ENCODE measurements at places on chromosomes 7 and 10. TPM values are rescaled to one million over a fixed set of nuclear protein-coding genes. Genes with fewer than 3 reads are reported as not detected.

- H3K27me3 ChIP-seq = no peaks in the 10 kb centered on the region
- H3K4me1 ChIP-seq = no peaks in the 10 kb centered on the region
- H3K36me3 ChIP-seq = no peaks in the 10 kb centered on the region
- H3K27ac ChIP-seq = no peak overlapping the region
Observed at GRCh38 chr10:127600479-127600878, 51.4 kb downstream of the NPS start.

- no peaks in the 10 kb centered on the region for H3K4me1 ChIP-seq
- no peak overlapping the region for H3K27ac ChIP-seq
- no peaks in the 10 kb centered on the region for H3K36me3 ChIP-seq
- DNase-seq = no peak
- no peaks in the 10 kb centered on the region for H3K27me3 ChIP-seq
Observed at GRCh38 chr7:91514591-91514990, 250.4 kb downstream of the FZD1 start.

BMPER gene
- 1.0 TPM for total RNA-seq

SLIT1 gene
- 0.11 TPM for total RNA-seq

All from adrenal gland (tissue), 19 donors.